Midbrain (tissue), 1 donor: ENCODE measurements at places on chromosomes 4 and X.

GRCh38 chr4:7906171-7906701 is 33.4 kb downstream of the AFAP1 start:
- no peak for DNase-seq

DNA sequence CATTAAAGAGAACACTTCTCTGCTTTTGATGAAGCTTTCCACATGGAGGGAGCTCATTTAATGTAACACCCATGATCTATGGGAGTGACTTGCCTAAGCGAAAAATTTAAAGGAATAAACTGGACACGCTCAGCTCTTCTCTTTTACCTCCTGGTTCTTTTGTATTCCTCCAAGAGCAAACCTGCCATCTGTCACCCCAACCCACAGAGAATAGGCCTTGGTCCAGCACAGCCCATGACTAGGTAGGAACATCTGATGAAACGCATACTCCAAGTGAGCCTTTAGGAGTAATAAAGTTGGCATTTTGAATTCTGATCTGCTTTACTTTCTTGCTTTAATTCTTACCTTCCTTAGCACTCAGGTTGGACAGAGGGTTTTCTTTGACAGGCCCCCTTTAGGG is 389.0 kb downstream of the HNRNPD start:
- DNase-seq, result no peak

- no peak for DNase-seq
Measured at GRCh38 chrX:24561121-24561520, 86.0 kb downstream of the PCYT1B start.

DNA sequence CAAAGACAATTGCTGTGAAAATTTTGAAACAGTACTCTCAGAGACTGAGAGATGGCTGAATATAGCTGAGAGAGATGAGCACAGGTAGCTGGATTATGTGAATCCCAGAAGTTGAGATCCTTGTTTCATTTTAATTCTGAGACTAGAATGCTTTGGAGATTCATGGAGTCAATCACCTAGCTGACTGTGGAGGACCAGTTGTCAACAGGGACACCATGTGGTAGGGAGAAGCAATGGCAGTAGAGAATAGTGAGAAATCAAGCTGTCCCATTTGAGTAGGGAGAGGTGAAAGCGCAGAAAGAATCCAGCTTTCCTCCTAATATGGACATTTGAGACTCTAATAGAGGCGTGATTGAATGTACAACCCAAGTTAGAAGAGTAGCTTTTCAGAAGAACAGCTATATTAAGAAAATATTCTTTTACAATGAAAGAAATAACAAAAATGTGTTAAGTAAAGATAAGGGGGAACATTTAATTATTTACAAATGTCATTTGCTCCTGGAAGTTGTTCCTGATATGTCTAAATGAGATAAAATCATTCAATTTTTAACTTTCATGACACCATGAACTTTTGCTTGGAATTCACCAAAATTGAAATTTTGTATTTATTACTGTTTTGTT is 30.3 kb upstream of the GLRB start:
- peak; percentile 72 for DNase-seq

DNA sequence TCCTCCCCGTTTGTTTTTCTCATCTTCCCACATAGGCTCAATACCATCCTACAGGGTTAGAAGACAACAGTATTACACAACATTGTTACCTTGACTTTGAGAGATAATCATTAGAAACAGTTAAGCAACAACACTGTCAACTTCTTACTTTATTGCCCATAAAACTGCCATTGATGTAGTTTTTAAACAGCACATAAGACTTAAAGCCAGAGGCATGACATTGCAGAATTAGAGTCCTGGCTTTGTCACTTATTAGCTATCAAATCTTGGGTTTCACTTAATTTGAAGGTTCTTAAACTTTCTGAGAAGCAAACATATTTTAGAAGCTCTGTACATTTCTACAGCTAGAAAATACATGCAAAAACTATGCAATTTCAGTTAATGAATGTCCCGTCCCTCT is 41.8 kb downstream of the EIF4E start:
- no peak for DNase-seq

GRCh38 chr4:118743867-118744266 is 58.7 kb downstream of the METTL14 start:
- DNase-seq, result no peak

- no peak for DNase-seq
Measured at GRCh38 chr4:15066140-15066539, 63.9 kb downstream of the CPEB2 start.

DNA sequence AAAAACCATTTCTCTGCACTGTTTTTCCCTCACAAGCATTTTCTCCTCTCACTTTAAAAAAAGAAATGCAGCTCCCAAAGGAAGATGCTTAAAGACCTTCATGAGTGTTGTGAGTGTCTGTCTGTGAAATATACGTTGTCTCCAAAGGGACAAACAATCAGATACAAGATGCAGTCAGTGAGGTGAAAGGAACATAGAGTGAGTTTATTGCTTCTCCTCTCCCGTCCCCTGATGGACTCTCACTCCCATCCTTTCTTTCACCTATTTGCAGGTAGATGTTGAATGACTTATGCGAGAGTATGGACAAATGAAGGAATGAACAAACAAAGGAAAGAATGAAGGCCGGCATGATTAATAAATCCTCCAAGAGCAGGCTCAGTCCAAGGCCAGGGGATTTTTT is 561.2 kb upstream of the DIPK2B start:
- DNase-seq, result no peak

GRCh38 chr4:77084019-77084639 is 8.3 kb upstream of the CCNI start:
- no peak for DNase-seq

- no peak for DNase-seq
Measured at GRCh38 chr4:176478076-176478475, 158.3 kb downstream of the SPCS3 start.

DNA sequence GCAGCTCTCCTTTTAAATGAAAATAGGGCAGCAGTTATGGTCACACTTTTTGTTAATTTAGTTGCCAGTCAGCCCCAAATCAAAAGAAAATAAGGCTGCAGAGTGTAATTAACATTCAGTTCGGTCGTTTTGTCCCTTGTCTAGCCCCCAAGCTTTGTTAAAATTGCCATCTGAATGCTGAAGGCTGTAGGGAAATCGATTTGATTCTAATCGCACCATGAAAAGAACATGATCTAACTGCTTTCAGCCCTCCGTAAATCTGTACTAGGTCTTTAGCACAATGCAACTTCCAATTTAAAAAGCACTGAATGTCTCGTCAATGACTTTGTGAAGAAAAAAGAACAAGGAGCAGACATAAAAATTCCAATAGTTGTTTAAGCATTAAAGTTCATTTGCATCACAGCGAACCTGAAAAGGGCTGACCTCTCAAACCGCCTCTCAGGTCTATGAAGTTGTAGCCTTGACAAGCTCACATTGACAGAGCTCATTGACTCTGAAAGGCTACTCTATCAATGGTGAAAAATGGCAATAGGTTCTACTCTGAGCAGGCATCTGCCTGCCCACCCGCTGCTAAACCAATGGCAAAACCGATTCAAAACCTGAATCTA is 48.9 kb downstream of the CHIC2 start:
- no peak for DNase-seq

DNA sequence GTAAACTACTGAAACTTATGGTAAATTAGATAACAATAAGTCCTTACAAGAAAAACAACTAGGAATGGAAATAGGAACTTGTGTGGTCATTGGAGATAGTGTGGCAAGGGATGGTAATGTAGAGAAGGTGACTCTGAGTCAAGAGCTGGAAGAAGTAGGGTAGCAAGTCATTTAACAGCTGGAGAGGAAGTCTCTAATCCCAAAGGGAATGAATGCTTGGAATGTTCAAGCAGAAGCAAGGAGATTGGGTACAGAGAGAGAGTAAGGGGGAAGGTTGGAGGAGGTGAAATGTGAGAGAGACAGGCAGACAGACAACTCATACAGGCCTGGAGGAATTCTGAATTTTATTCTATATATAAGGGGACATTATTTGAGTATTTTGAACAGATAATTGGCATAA is 260.6 kb upstream of the MAD2L1 start:
- no peak for DNase-seq

GRCh38 chrX:9906919-9907318 is 60.2 kb upstream of the CLDN34 start:
- no peak for DNase-seq
